Renal cortex interstitium (tissue), 15 donors: ENCODE measurements at places on chromosomes 3 and 15. TPM values are rescaled to one million over a fixed set of nuclear protein-coding genes. Genes with fewer than 3 reads are reported as not detected.

DNA sequence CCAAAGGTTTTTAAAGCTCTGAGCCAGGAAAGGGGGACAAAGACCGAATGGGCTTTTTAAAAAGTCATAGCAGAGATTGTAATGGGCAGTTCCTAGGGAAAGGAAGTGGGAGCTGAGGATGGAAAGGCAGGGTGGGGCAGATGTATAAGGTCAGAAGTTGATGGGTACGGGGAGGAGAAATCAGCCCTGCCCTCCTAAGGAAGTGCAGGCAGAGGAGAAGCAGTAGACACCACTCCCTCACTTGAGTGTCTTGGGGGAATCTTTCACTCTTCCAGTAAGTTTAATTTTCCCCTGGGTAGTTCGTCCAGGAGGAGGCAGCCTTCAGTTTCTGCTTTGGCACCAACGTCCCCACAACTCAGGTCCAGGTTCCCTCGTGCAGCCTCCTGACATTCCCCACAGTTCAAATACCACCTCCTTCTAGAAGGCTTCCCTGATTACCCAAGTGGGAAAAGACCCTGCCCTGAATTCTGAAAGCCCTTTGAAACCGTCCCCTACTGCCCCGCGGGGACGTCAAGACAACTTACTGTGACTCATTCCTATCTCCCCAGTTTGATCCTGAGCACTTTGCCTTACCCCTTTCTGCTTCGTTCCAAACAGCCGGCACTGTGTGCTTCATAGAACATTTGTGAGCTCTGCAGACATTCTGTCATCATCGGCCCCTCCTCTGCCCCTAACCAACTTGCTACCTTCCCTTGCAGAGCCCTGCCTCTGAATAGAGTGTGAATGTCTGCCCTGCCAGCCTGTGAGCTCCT, 14.3 kb upstream of the SRP14 start:
- DNase-seq, result no peak

CSPG4 gene
- polyA plus RNA-seq, result 7.5 TPM

DNA sequence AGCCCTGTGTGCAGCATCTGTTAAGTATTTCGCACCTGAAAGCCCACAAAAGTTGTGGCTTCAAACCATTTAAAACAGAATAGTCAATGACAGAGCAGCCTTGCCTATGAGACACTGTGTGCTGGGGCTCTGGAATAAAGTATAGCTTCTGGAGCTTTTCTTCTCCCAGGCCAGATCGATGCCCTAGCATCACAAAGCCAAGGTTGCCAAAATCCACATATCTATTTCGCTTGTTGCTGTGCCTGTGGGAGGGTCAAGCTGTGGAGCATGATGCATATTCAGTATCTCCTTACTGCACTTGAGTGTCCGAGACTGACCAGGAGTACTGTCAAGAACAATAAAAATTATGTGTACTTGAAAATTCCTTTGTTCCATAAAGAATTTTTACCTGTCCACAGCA, 7.6 kb downstream of the PLOD2 start:
- DNase-seq, result no peak

RTP1 gene
- polyA plus RNA-seq, result not detected

SEMA3G gene
- polyA plus RNA-seq, result 32.7 TPM

DNA sequence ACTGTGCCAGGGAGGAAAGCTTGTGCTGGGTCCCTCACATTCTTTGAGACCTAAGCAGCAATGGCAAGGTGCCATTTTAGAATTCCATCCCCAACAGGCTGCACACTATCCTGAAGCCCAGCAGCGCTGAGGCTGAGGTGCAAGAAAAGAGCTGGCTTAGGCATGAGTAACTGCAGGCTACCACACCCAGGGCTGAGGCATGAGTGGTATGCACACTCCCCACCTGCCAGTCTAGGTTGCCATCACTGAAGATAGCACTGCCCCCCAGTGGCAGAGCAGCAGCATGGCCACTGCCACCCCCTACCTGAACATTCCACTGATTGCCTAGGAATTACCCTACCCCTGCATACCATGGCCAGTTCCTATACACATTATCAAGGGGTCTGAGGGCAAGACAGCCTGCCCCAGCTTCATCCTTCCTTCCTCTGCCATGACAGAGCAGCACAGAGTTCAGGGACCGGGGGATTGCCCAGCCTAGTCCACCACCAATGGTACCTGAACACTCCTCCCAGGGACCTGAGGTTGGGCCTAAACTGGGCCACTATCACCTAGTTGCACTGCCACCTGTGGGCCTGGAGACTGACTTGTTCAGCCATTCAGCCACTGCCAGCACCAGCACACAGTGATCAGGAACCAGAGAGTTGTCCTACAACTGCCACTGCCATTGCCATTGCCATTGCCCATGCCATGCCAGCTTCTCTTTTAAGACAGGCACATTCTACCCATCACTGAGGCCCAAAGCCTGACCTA, 129.8 kb downstream of the SATB1 start:
- no peak for DNase-seq

PDZRN3 gene
- 46.5 TPM for polyA plus RNA-seq

ROPN1B gene
- polyA plus RNA-seq, result 0.76 TPM

DNA sequence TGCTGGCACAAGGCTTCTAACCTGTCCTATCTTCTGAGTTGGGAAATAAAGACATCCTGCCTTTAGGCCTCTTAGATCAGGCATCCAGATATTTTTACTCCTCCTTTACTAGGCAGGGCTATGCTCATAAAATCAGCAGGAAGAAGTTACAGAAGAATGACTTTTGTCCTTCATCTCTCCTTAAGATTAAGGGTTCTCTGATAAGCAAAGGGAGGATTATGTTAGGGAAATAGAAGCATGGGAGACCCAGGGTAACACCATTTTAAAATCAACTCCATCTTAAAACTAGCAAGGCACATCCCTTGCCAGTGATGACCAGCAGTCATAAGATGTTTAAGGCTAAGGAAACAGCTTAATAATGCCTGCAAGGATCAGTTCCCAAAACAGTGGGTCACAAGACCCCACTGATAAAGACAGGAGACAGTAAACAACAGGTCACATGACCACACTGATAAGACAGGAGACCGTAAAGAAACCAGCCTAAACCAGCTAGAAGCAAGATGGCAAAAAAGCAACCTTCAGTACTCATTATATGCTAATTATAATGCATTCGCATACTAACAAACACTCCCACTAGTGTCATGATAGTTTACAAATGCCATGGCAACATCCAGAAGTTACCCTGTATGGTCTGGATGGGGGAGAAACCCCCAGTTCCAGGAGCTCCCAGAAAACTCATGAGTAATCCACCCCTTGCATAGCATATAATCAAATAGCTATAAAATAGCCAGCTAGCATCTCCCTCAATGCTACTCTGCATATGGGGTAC, 14.5 kb upstream of the EHHADH start:
- DNase-seq, result no peak

GRCh38 chr3:62771331-62772072, 103.7 kb downstream of the CADPS start:
- no peak for DNase-seq

TGM4 gene
- polyA plus RNA-seq, result 0.03 TPM

GRCh38 chr15:40263024-40263754, 19.7 kb downstream of the ANKRD63 start:
- no peak for DNase-seq

IMPG2 gene
- 0.51 TPM for polyA plus RNA-seq

RSRC1 gene
- 40.5 TPM for polyA plus RNA-seq

DNA sequence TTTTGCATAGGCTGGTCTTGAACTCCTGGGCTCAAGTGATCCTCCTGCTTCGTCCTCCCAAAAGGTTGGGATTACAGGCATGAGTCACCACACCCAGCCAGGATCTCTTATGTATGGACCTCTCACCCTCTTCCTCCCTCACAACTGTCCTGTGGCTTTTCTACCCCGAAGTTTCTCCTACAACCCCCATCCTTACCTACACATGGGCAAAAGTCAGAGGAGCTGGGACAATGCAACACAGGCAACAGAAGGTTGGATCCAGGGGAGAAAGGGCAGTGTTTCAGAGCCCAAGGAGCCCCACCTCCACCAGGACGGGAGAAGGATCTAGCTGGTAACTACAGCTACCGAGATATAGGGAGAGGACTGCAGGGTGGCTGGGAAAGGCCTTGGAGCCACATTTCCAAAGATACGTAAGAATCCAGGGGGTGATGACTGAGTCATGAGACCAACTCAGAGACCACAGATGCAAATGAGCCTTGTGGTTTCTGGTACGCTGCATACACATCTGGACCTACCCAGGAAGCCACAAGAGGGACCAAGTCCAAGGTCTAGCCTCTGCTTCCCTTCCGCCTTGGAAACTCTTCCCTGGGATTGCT, 13.6 kb downstream of the IGDCC4 start:
- DNase-seq, result no peak

- no peak for DNase-seq
Observed at GRCh38 chr3:136075811-136076210, 110.3 kb downstream of the PPP2R3A start.

GRCh38 chr3:48966876-48967361, 23.1 kb upstream of the P4HTM start:
- DNase-seq, result no peak

DNA sequence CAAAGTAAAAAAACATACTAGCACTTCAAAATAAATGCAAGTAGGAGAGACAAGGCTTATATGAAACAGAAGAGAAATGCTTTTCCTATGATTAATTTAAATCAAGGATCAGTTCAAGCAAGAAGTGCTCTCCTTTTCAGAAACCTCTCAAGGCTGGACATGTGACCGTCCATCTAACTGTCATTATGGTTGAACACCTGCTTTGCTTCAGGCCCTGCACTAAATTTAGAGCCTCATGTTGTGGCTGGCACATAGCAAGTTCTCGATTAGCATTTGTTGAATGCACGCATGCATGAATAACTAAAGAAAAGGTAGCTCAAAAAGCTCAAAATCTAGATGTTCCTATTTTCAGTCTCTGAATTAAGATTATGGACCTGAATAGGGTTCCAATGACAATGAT, 82.0 kb downstream of the SV2B start:
- DNase-seq, result no peak

GRCh38 chr15:95302809-95303208, 1027.7 kb upstream of the NR2F2 start:
- no peak for DNase-seq

- DNase-seq, result no peak
Observed at GRCh38 chr15:90402223-90402622, 14.2 kb downstream of the IQGAP1 start.

GRCh38 chr3:128767094-128767750, 41.2 kb downstream of the RAB7A start:
- no peak for DNase-seq

GRCh38 chr3:165852711-165853110, 15.5 kb upstream of the BCHE start:
- DNase-seq, result no peak

DNA sequence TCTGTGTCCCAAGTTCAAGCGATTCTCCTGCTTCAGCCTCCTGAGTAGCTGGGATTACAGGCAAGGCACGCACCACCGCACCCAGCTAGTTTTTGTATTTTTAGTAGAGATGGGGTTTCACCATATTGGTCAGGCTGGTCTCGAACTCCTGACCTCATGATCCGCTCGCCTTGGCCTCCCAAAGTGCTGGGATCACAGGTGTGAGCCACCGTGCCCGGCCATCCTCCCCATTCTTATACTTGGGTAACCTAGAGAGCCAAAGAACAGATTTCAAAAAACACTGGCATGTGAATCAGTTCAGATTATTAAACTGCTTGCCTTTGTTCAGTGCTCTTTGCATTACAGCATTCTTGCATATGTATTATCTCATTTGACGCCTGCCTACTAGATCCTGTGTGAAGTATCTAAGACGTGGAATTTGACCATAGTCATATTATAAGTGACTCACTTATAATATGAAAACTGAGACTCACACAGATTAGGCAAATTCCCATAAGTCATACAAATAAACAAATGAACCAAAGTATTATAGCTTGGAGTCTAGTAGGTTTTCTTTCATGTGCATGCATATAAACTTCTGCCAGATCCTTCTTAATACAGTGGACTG, 123.5 kb downstream of the UNC13C start:
- no peak for DNase-seq

- DNase-seq, result no peak
Observed at GRCh38 chr3:36663666-36664291, 100.6 kb downstream of the DCLK3 start.
